ENCODE measurements at places on chromosomes 7 and 10.

GRCh38 chr10:17062009-17062408 is 67.6 kb downstream of the CUBN start:
- DNase-seq: no peak

- no peak for DNase-seq
Observed at GRCh38 chr10:3325954-3326750, 153.6 kb upstream of the PITRM1 start.

GRCh38 chr10:119191881-119192280 is 13.3 kb upstream of the PRDX3 start:
- peak; percentile 48 for DNase-seq

DNA sequence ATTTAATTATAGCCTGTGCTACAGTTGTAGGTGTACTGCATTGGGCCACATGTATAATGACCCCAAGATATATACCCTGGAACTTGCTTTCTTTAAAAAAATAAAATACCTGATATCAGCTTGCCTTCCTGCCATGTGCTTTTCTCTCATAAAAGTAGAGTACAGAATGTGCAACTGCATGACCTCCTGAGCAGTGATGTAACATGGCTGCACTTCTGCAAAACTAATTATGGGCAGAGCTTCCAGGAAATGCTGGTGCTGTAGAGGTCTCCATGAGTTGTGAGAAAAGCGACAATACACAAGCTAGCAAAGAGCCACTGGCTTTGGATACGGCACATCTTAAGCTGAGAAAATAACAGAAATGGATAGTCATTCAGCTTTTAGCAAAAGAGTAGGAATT is 6.5 kb upstream of the ERLIN1 start:
- DNase-seq: no peak

GRCh38 chr7:29764227-29764626 is 42.1 kb upstream of the WIPF3 start:
- no peak for DNase-seq

GRCh38 chr10:108410236-108410635 is 1245.7 kb upstream of the SORCS1 start:
- DNase-seq: no peak

- no peak for DNase-seq
Observed at GRCh38 chr7:112280267-112280666, 73.8 kb downstream of the ZNF277 start.

DNA sequence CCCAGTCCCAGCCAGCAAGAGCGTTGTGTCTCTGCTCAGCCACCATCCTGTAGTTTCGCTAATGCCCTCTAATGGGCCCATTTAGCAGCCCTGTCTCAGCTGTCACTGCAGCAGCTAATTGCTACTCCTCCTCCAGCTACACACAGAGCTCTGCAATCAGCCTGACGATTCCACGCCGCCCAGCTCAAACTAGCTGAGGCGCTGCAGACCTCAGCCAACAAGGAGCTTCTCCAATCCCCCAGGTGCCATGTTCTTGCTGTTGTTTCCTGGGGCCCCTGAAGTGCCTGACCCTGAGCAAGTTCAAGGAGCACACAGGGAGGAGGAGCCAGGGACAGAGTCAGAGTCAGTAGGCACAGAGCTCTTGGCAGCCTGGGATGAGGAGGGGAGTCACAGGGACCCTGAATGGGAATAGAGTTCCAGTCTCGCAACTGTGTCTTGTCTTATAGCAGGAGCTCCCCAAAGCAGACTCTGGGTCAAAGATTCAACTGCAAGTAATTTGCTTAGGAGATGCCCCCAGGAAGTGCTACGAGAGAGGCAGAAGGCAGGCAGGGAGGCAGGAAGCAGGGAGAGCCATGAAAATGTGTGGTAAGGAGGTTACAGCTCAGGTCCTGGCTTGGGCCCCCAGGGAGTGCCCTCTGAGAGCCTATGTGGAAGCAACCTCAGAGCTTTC is 135.8 kb upstream of the UNC5B start:
- DNase-seq: no peak

DNA sequence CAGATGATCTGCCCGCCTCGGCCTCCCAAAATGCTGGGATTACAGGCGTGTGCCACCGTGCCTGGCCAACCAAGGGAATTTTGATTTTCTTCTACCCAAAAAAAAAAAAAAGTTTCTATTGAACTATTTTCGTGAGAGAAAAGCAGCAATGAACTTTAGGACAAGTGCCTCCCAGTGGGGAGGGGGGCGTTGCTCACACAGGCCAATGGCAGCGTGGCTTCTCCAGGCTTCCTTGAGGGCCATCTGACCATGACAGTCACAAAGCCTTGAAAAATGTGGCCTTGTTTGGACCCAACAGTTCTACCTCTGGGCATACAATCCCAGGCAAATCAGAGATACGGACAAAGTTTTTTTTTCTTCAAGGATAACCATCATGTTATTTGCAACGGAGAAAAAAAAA is 56.0 kb downstream of the TNRC18 start:
- DNase-seq: no peak

GRCh38 chr10:52858722-52859121 is 86.1 kb upstream of the MBL2 start:
- no peak for DNase-seq

DNA sequence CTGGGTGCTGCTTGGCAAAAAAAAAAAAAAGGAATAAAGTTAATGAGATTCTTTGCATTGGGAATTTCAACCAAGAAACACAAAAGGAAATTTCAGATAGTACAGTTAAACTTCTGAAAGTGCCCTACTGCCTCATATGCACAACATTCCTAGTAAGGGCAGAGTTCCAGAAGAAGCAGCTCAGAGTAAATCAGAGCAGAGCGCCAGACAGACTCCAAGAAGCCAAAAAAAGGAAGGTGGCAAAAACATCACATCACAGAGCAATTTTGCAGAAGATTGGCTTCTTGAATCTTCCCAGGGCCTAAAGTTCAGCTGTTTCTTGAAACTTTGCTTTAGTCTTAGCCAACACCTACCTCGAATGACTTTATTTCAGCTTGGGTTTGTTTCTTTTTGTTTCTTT is 544.1 kb downstream of the XPNPEP1 start:
- DNase-seq: no peak

DNA sequence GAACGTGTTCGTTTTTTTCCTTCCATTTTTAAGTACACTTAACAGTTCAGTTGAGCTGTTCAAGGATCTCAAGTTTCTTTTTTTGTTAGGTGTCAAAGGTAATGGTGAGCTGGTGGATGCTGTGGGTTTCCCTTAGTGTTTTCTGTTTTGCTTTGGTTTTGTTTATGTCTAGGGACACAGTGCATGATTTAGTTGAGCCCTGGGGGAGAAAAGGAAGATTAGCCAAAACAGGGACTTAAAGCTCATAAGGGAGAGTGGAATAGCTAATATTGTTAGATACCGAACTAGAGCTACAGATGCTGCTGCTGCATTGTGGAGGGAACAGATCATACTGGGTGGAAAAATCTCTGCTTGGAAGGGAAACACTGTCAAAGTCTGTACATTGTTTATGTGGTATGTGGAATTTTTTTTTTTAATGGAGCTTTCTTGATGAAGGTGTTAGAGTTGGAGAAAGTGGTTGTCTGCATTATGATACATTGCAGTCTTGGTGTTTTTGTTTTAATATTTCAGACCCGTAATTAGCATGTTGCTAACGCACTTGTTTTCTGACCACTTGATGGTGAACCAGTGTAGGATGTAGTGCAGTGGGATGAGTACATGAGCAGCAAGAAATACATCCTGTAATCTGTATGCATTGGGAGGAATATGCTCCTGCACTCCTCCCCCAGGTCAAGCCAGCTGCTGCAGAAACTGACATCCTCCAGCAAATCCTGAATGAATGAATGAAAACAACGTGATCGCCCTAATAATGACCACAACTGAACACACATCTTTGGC is 2.1 kb downstream of the GLCCI1 start:
- no peak for DNase-seq

- DNase-seq: no peak
Observed at GRCh38 chr7:82740246-82740848, 296.8 kb upstream of the CACNA2D1 start.

DNA sequence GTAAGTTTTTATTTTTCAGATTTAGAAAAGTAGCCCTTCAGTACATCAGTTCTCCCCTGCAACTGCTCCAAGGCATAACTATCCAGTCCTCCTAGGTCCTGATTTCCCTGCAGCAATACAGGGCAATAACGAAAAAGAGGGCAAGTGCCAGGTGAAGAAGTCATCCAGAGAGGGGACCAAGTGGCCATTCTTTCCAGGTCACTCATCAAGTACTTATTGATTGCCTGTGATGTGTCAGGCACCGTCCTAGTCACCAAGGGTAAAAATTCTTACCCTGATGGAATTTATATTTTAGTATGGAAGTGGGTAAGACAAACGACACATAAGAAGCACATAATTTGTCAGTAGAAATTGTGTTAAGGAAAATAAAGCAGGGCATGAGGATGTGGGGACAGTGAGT is 67.1 kb upstream of the GSDME start:
- DNase-seq: no peak

DNA sequence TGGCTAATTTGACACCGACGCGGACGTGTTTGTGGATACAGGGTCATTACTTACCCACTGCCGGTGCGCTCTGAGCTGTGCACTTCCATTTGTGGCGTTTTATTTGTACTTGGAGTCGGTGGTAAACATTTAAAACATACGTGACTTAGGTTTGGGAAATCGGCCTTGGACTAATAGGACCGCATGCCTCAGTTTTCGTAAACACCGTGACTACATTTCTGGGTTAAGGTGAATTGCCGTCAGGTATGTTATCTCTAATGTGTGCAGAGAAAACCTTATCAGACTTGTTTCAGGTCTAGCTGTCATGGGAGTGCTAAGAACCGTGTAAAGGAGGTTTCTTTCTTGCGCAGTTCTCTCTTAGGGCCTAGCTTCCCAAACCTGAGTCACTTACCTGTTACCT is 51.7 kb upstream of the NCF1 start:
- DNase-seq: no peak

DNA sequence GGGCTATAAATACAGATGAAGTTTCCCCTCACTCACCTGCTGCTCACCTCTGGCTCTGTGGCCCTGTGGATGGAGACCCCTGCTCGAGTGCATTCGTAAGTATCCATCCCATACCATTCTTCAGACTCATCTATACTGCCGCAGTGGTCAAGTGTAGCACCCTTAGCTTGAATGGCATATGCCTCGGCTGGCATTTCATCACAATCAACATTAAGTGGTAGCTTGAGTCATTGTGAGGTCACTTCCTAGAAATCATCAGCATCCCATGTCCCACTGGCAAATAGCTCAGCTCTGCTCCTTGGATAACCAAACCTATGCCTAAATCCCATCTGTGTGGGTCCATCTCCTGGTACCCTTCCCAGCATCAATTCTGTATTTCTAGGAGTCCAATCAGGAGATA is 38.2 kb downstream of the MDH2 start:
- no peak for DNase-seq

GRCh38 chr7:17401791-17402627 is 103.6 kb downstream of the AHR start:
- DNase-seq: peak; percentile 10

GRCh38 chr10:102731222-102731800 is 12.4 kb upstream of the WBP1L start:
- DNase-seq: no peak

GRCh38 chr10:74924251-74924963 is 98.0 kb downstream of the KAT6B start:
- DNase-seq: no peak

DNA sequence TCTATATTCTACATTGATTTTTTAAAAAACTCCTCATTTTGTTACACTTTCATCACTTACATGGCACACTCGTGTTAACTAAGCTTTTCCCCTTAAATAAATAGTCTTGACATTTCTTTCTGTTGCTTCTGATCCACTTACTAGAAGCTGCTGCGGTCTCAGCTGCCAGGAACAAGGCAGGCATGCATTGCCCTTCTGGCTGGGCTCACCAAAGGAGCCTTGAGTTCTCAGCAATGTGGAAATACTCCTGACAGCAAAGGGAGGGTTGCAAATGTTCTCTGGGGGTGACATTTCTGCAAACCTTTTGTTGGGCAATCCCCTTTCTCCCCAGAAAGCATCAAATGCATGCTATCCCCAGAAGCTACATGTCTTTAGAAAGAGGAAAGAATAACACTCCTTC is 350.1 kb downstream of the PRPF18 start:
- no peak for DNase-seq

DNA sequence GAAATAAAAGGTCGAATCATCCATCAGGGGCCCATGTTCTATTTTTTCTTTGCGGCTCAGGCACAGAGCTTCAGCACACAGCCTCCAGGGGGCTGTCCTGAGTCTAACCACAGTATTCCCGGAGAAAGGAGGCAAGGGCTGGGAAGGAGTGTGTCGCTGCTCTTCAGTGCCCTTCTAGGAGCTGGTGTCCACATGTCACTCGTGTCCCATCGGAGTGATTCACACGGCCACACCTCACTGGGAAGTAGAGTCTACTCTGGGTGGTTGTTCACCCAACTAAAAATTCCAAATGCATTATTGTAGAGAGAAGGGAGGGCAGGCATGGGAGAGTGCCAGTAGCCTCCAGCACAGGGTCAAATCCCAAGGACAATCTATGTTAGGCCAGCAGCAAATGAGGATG is 114.8 kb upstream of the LANCL2 start:
- DNase-seq: no peak

DNA sequence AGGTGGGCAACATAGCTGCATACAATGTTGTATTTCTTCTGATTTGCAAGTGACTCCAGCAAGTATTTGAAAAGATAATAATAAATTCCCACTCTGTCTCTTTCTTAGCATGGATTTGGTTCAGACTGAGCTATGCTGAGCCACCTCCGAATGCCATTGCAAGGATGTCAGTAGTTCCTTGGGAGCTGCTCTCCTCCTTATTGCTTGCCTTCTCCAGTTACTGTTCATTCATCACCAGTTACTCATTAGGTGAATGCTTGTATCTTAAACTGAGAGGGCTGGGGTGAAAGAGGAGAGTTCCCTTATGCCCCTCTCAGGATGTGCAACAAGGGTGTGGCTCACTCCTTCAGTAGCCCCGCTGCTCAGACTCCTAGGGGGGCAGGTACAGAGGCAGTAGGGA is 78.4 kb upstream of the PRKAR2B start:
- no peak for DNase-seq

DNA sequence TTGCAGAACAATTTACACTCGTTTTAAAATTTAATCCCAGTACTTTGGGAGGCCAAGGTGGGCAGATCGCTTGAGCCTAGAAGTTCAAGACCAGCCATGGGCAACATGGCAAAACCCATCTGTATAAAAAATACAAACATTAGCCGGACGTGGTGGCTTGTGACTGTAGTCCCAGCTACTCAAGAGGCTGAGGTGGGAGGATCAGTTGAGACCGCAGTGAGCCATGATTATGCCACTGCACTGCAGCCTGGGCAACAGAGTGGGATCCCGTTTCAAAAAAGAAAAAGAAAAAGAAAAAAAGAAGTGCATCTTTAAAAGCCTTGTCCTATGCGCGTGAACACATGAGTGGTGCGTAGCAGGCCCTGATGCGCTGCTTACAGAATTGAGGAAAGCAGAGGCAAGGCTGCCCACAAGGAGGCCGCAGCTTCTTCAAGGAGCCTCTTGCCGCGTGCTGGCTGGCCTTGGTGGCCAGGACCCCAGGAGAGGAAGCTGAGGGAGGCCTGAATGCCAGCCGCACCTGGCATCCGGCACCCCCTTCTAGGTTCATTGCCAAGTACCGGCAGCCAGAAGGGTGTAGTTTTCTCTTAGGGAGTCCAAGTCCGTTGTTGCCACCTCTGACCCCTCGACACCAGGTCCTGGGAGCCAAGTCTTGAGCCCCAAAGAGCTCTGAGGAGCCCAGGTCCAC is 124.5 kb downstream of the UBE2H start:
- no peak for DNase-seq

Measured in stimulated activated CD4-positive, alpha-beta T cell treated with anti-CD3 and anti-CD28 coated beads, Interleukin-1b, Interleukin-23, amount 100 ng/mL, for 48 hours (primary cell).